Stimulated activated CD4-positive, alpha-beta T cell treated with anti-CD3 and anti-CD28 coated beads, TNF-alpha, amount 100 ng/mL, for 1 hour (primary cell): ENCODE measurements at places on chromosomes 11 and 22.
A peak's percentile ranks its signal among the peaks of the same experiment; 100 is the strongest.

- no peak for DNase-seq
Observed at GRCh38 chr11:67651976-67652781, 1.6 kb upstream of the ACY3 start.

DNA sequence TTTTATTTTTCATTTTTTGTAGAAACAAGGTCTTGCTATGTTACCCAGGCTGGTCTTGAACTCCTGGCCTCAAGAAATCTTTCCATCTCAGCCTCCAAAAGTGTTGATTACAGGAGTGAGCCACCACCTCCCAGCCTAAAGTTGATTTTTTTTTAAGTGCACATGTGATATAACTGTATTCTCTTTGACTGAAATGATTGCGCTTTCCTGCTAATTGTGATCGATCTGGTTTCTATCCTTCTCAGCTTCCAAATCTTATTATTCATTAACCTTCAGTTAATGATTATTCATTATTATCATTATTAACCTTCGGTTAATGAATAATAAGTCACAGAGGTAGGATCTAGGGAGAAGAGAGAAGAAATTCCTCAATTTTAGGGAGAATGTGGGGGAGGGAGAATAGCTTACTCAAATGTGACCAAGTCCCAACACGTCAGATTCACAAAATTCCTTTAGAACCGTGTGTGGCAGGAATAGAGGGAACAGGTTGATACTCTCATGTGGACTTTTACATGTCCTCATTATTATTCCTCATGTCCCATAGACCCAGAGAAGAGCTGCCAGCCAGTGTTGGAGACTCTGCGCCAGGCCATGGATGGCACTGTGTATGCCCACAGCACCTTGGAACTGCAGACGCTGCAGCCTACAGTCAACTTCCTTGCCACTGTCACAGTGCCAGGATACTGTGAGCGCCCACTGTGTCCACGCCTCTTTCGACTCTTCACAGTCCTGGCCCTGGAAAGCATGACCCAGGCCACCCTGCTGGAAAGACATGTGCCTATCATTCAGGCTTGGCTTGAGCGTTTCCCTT is 47.1 kb downstream of the RRP8 start:
- no peak for DNase-seq

GRCh38 chr11:65187146-65187675 is 5.5 kb downstream of the CAPN1 start:
- no peak for DNase-seq

DNA sequence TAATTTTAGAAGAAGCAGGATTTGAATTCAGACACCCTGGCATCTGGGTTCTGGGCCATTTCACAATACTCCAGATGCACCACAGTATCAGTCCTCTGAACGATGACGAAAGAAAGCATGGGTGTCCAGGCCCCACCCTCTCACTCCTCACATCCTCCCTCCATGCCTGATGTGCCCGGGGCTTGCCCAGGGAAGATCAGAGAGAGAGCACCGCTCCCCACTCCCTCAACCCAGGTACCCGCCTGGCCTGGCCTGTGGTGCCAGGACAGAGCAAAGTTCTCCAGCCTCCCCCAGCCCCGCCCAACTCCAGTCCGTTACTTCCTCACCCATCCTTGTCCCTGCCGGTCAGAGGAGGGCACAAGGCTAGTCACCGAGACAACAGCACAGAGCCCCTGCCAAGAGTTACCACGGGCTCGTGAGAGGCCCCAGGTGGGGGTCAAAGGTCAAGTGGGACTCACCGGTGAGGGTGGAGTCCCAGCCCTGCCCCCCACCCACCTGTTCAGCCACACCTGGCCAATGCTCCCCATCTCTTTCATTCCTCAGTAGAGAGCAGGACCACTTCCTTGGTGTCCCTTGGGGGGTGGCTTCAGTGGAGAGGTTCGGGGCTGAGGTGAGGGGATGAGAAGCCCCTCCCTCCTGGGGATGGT is 8.1 kb downstream of the BCL9L start:
- no peak for DNase-seq

GRCh38 chr11:109972939-109973338 is 120.3 kb upstream of the ZC3H12C start:
- no peak for DNase-seq

DNA sequence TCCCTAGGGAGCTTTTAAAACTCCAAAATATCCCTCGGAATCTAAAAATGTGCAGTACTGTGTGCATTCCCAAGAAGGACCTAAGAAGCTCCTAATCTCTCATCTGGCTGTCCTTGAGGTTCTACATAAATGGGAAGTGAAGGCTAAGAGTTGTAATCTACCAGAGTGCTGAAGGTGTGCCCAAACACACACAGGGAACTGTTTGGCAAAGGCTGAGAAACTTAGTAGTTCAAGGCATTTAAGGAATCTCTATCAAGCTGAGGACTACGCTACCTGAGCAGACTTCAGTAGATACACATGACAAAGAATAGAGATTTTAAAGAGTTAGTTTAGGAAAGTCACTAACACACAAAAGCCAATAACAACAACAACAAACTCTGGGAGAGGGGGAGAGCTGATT is 71.1 kb downstream of the TTC28 start:
- DNase-seq: no peak

- no peak for DNase-seq
Observed at GRCh38 chr11:81246941-81247340, 1486.7 kb downstream of the FAM181B start.

DNA sequence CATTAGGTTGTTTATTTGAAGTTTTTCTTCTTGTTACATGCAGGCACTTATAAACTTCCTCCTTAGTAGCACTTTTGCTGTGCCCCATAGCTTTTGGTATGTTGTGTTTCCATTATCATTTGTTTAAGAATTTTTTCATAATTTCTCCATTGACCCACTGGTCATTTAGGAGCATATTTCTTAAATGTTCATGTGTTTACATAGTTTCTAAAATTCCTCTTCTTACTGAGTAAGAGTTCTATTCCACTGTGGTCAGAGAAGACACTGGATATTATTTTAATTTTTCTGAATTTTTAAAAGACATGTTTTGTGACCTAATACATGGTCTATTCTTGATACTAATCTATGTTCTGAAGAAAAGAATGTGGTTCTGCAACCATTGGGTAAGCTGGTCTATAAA is 333.0 kb downstream of the DDX10 start:
- no peak for DNase-seq

GRCh38 chr11:125874556-125875124 is 12.8 kb upstream of the HYLS1 start:
- DNase-seq: no peak

- DNase-seq: no peak
Observed at GRCh38 chr11:92753161-92753560, 216.3 kb upstream of the MTNR1B start.

- DNase-seq: no peak
Observed at GRCh38 chr22:24072361-24072760, 61.3 kb downstream of the CABIN1 start.

- DNase-seq: no peak
Observed at GRCh38 chr11:122089111-122089510, 26.9 kb downstream of the BLID start.

DNA sequence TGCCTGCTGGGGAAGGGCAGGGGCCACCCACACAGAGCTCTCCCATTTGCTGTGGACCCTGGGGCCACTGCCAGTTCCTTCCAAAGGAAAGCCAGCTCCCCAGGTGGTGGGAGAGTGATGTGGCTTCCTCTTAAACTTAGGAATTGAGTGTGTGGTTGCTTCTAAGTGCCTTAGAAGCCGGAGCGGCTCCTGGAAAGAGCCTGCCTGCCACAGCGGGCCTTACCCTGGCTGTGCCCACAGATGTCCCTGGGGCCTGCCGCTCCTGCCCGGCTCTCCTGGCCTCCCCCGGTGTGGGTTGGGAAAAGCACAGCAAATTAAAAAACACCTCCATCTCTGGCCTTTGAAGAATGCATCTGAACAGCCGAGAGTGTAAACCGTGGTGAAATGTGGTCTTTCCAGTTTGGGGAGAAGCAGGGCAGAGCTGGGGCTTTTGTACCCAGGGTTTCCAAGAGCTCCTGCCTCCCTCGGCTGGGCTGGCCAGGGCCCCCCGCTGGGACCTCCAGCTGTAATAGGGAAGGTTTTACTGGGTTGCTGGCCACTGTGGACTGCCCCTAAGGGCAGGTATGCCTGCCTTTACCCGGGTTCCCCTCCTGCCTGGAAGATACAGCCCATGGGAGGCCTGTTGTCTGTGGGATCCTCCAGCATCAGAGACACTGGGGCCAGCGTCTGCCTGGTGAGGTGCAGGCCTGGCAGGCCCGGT is 30.2 kb downstream of the LRP5 start:
- no peak for DNase-seq

GRCh38 chr11:117232911-117233409 is 489 bp downstream of the RNF214 start:
- DNase-seq: no peak

- peak; percentile 19 for DNase-seq
Observed at GRCh38 chr11:15073361-15074205, at the start of gene CALCB. TSS of gene CALCB (plus strand) at chr11:15073593. CDS start at chr11:15074719, 1,126 bp downstream.

GRCh38 chr11:17986711-17987220 is 26.1 kb downstream of the SERGEF start:
- no peak for DNase-seq

DNA sequence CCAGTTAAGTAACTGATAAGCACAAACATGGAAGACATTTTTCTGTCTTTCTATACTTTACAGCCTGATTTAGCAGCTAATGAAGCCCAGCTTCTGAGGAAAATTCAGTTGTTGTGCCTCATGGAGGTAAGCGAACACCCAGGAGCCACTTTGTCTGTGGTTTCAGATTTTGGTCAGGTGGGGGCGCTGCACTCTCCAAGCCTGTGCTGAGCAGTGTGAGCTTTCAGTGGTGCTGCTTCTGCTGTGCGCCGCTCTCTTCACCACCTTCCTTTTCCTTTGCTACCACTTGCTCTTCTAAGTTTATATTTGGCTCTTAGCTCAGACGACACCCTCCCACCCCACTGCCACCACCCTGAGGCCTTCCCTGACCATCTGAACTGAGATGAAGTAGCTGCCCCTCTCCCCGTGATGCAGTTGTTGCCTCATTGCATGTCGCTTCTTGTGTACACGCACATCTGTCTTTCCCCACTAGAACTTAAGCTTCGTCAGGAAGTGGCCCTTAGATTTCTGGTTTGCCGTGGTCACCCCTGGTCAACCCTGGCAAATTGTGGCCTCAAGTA is 14.0 kb downstream of the PSMD13 start:
- DNase-seq: peak; percentile 67

- DNase-seq: no peak
Observed at GRCh38 chr11:31798554-31799434, 12.3 kb downstream of the PAX6 start.

GRCh38 chr11:104152941-104153505 is 10.9 kb downstream of the PDGFD start:
- no peak for DNase-seq

DNA sequence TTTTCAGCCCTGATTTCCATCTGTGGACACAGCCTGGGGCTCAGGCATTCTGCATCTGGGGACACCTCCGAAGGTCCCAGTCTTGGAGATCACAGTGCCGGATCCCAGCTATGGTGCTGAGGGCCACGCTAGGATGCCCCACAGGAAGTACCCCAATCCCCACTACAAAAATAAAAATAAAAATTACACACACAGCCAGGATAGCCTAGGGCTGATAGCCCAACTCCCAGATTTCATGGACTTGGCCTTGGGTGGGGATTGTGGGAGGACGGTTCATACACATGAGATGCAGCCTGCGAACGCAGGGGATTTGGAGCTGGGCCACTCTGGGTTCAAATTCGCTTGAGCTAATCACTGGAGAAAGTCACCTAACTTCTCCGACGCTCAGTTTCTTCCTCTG is 237.7 kb downstream of the BUD13 start:
- no peak for DNase-seq
